ENCODE measurements at places on chromosomes 5 and 9.

- no peak for DNase-seq
Measured at GRCh38 chr5:66982056-66982387, 214.6 kb downstream of the CD180 start.

DNA sequence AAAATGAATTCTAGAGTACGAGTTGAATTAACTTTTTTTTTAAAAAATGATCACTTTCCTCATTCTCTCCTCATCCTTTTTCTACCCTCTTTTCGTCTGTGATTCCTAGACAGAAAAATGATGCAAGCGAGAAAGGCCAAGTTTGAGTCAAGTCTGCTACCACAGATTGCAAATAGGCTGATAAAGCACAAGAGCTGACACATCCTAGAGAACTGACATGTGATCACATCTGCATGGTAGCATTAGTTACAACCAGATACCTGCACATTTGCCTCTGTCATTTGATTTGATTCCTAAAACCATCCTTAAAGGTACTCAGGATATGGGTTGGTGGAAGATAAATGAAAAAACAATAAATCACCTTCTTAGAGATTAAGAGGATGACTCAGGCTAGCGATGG is 225.4 kb upstream of the PPP1R2B start:
- DNase-seq = no peak

DNA sequence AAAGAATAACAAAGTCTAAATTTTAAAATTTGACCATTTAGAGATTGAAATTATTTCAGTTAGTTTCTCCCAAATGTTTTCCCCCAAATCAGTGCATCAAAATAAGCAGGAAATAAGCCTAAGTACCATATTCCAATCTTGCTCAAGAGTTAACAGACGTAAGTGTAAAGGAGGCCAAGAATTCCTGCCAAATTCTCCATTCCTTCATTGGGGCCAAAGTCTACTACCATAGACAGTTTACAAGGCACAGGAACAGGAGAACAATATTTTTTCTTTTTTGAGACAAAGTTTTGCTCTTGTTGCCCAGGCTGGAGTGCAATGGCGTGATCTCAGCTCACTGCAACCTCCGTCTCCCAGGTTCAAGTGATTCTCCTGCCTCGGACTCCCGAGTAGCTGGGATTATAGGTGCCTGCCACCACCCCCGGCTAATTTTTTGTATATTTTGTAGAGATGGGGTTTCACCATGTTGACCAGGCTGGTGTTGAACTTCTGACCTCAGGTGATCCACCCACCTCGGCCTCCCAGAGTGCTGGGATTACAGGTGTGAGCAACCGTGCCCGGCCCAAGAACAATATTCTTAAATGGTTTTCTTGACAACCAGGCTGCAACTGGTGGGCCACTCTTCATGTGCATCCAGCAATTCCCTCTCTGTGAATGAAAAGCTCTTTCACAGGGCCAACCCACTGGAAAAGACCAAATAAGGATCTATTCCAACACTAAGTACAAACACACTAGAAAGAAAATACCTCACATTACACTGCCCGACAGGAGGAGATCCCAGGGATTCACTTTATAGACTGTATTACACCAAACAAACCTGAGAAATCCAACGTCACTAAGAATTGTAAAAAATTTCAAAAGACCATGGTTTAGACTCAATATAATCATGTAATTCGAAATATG is 127.7 kb downstream of the MAPKAP1 start:
- no peak for DNase-seq

DNA sequence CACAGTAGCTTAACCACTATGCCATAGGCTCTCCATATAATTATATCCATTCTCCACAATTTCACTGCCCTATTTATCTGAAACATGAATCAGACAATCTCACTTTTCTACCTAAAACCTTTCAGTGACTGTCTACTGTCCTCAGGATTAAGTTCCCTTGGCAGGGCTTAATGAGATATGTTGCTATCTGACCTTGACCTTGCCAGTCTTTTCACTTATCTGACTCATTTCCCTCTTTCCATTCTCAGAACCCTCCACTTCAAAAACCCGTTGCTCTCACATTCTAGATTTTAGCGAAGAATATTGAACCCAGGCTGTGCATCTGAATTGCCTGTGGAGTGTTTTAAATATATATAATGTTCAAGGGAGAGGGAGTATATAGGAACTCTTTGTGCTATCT is 452.1 kb upstream of the MPDZ start:
- no peak for DNase-seq

- peak; percentile 72 for DNase-seq
Measured at GRCh38 chr5:172806897-172807672, 27.0 kb upstream of the ERGIC1 start.

DNA sequence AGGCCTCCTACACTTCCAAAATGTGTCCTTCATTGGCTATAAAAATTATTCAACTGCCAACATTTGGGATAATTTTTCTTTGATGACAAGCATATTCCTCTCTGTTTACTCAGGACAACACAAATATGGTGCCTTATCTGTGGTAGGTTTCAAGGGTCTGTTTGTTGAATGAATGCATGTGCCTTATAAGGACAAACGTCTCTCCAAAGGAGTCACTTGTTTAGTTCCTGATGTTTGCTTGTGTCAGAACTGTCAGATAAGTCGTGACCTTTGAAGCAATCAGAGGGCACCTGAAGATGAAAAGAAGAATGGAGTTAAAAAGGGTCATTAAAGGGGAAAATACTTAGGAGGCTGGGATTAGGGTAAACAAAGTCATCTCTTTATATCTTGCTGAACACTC is 3.6 kb upstream of the OR1J2 start:
- DNase-seq = no peak

DNA sequence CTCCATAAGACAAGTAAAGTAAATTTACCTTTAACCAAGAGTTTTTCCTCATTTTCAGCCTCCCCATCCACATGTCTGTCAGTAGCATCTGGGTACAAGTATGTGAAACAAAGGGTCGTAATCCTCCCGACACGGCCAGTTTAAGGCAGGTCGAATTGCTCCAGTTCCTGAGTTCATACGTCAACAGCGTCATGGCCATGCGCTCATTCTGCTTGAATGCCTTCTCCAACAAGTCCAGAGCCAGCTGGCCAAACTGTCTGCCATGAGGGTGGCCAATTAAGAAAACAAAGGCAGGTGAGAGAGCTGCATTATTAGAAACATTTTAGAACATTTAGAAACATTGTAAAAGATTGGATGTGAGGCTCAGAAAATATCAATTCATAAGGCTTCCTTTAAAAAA is 87.5 kb downstream of the TRPM6 start:
- no peak for DNase-seq

DNA sequence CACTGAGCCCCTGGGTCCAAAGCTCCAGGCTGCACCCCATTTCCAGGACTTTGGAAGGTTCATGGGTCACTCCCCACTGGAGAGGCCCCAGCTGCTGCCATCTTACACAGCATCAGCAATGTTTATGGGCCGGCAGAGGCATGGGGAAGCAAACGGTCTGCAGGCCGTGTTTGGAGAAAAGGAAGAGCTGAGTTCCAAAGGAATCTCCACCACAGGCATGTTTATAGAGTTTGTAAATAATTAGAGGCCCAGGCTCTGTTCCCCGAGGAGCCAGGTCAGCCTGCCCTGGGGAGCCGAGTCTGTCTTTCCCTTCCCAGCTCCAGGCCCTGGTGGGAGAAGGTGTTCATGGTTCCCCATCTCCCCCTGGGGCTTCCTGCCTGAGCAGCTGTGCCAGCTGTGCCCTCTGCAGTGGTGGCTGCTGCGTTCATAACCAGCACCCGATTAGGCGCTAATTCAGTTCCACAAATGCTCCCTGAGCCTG is 64.8 kb downstream of the COL27A1 start:
- DNase-seq = no peak

- DNase-seq = no peak
Measured at GRCh38 chr5:97778451-97778850, 595.4 kb upstream of the RIOK2 start.

DNA sequence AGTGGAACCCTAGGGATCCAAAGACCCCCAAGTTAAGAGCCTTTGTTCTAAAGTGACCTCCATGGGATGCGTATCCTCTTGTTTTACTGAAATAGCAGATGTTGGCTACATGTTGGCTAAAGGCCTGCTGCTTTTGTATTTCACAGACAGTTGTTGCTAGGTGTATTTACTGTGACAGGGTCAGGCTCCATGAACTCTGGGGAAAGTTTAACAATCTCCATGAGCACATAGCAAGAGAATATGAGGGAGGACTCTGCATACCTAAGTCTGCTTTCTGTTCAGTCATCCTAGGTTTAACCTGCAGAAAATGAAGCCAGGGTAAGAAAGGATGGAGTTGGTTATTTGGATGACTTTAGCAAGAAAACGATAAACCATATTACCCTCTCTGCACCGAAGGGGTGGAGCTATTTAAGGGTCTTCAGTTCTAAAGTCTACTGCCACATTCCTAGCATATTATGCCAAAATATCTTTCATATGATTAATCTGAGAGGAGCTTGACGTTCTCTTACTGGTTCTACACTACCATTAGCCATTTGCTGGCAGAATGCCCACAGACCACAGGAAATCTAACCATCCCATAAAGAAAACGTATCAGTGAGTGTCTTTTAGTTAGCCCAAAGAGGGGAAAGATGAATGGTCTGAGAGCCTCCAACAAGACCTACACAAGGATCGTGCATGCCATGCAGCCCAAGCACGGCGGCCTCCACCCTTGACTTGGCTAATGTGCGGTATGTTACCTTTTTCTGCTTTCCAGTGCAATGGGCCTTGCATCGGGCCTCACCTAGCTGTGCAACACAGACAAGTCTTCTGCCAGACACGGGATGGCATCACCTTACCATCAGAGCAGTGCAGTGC is 127.8 kb downstream of the SAXO1 start:
- DNase-seq = peak; percentile 80

DNA sequence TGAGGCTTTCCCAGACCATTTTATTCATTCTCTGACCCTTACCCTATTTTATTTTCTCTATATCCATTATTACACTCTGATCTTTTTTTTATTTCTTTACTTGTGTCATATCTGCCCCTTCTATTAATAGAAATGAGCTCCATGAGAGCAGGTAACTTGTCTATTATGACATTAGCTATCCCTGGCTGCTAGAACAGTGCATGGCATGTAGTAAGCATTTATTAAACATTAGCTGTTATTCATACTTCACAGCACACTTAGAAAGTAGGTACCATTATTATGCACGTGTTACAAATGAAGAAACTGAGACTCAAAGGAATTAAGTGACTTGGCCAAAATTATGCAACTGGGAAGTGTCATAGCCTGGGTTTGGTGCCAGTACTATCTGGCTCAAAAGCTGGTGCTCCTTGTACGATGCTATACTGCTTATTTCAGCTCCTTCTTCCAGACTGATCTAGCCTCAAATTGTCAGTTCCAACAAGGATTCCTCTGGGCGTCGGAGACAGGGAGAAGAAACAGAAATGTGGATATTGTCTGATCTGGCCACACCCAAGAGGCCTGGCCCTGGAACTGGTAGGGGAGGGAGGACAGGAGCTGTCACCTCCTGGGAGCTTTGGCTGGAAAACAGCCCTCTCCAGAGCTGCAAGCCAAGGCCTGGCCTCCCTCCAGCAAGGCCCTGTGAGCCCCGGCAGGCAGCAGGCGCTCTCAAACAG is 10.8 kb upstream of the NIPAL4 start:
- no peak for DNase-seq

GRCh38 chr5:37637165-37637845 is 202.5 kb downstream of the GDNF start:
- DNase-seq = peak; percentile 36

DNA sequence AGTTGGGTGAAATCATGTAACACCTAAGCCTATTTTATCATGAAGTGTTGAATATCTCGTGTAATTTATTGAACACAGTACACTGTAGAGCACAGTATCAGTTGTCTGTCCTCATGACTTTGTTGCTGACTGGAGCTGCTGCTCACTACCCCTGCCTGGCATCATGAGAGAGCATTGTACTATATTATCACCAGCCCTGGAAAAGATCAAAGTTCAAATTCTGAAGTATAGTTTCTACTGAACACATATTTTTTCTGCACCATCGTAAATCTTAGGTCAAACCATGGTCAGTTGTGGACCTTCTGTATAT is 169.3 kb upstream of the RAI14 start:
- DNase-seq = no peak

GRCh38 chr9:116860509-116861120 is 173.5 kb downstream of the TRIM32 start:
- DNase-seq = no peak

DNA sequence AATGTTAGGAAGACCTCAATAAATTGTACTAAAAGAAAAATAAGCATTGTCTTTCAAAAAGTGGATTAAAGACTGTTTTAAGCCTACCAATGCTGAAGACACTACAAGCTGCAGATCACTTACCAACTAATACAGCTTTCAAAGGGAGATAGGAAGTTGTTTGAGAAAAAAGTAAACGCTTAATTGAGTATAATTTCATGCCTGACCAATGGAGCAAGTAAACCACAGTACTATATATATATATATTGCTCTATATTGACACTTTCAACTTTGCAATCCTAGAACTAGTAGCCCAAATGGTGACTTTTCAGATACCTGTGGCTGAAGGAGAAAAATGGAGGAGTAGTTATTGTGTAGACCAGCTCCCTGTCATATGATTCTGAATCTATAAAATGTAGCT is 85.7 kb downstream of the FREM1 start:
- no peak for DNase-seq

GRCh38 chr5:108998216-108998615 is 250.5 kb downstream of the FER start:
- DNase-seq = no peak

- DNase-seq = no peak
Measured at GRCh38 chr5:172417130-172417841, 37.0 kb downstream of the SH3PXD2B start.

- no peak for DNase-seq
Measured at GRCh38 chr9:13971966-13972655, 341.8 kb downstream of the NFIB start.

GRCh38 chr5:139961435-139962157 is 81.5 kb downstream of the NRG2 start:
- DNase-seq = no peak

DNA sequence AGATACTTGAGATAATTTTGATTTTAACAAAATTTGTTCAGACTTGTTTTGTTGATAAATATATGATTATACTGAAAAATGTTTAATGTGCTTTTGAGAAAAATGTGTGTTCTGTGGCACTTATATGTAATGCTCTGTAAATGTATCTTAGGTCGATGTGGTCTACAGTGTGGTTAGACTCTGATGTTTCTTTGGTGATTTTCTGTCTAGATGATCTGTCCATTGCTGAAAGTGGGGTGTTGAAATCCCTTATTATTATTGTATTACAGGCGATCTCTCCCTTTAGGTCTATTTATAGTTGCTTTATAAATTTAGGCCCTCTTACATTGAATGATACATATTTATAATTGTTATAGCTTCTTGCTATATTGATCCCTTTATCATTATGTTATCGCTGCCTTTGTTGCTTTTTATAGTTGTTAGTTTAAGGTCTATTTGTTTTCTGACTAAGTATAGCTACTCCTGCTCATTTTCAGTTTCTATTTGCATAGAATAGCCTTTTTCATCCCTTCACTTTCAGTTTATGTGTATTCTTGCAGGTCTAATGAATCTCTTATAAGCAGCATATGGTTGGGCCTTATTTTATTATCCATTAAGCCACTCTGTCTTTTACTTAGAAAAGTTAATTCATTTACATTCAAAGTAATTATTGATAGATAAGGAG is 124.3 kb downstream of the MRPS30 start:
- DNase-seq = no peak
